ENCODE measurements at places on chromosomes 2 and 18. TPM values are rescaled to one million over a fixed set of nuclear protein-coding genes. Genes with fewer than 3 reads are reported as not detected.

Gene RHBDD1
- 23.7 TPM for total RNA-seq

Gene STARD7
- total RNA-seq = 96.1 TPM

Gene MALL
- 6.1 TPM for total RNA-seq

Gene PROKR1
- total RNA-seq = not detected

Gene MYL1
- not detected for total RNA-seq

Gene GPD2
- 19.1 TPM for total RNA-seq

GRCh38 chr2:232926431-232926939 lies 56.4 kb downstream of the SNORC start:
- DNase-seq = no peak

GRCh38 chr2:27245626-27246025 lies 17.2 kb downstream of the SLC30A3 start:
- no peak for DNase-seq

- DNase-seq = no peak
Measured at GRCh38 chr2:113212245-113213060, 38.7 kb downstream of the PSD4 start.

GRCh38 chr18:59059140-59059539 lies 80.5 kb upstream of the SEC11C start:
- DNase-seq = no peak

GRCh38 chr2:169393068-169393590 lies 30.8 kb upstream of the LRP2 start:
- no peak for DNase-seq

- DNase-seq = no peak
Measured at GRCh38 chr2:1995081-1995480, 250.8 kb upstream of the PXDN start.

DNA sequence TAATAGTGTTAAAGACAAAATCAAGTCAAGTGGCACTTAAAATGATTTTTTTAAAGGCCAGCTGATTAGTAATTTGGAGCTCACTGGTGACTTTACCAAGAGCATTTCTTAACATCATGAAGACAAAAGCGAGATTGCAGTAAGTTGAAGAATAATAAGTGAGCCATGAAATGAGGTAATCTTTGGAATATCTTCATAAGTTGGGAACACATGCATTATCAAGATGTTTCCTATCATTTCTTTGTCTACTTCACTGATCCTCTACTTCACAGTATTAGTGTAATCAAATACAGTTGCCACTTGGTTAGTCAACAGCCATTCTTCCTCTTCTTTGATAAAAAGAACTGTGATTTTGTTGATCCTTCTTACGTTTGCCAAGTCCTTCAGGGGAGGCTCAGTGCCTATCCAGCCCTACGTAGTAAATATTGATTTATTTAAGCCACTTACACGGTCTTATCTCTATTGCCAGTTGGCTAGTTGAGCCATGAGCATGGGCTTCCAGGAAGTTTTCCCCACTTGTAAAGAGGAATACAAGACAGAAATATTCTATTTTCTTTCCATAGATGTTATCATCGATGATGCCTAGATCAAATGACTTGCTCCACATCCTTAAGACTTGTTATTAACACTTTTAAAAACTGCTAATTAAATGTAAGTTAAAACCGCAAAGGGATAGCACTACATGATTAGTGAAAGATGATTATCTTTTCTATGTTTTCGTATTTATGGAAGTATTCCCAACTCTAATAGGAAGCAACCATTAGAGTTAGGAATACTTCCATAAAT lies 46.1 kb downstream of the YES1 start:
- no peak for DNase-seq

DNA sequence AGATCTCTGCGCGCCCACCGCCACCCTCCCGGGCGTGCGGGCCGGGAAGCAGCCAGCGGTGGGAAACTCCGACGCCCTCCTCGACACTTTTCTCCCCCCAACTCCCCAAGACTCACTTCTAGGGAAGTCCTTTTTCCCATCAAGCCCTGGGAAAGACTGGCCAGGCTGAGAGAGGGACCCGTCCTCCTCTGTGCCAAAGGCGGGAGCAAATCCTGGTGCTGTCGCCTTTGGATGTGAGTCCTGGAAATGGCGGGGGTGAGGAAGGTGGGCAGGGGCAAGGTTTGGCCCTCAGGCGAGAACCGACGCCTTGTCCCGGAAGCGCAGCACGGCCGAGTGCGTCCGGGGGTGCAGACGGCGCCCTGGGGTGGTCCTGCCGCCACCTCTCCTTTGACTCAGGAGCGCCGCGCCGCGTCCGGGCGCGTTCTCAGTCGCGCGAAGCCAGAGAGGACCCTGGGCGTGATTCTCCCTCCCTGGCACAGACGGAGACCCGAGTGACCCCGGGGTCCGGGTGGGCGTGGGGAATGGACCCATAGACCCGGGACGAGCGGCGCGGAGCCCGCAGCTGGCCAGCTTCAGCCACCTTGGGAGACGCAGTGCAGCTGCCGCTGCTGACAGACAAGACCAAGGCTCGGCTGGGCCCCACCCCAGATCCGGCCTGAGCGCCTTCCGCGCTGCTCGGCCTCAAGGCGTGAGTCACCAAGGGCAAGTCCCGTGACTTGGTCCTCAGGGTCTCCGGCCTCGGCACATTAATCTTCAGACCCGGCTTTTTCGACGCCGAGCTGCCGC lies 3.5 kb upstream of the LBX2 start:
- peak; percentile 58 for DNase-seq

DNA sequence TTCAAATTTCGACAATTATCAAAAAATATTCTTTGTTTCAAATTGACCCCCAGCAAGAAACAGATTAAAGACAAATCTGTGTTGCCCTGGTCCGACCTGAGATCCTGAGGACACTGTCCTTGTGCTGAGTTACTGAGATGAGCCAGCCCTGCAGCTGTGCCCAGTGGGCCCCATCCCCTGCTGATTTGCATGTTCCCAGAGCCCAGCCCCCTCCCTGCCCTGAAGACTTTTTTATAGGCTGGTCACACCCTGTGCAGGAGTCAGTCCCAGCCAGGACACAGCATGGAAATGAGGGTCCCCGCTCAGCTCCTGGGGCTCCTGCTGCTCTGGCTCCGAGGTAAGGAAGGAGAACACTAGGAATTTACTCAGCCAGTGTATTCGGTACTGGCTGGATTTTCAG lies 31.4 kb upstream of the ZNG1B start:
- DNase-seq = no peak

DNA sequence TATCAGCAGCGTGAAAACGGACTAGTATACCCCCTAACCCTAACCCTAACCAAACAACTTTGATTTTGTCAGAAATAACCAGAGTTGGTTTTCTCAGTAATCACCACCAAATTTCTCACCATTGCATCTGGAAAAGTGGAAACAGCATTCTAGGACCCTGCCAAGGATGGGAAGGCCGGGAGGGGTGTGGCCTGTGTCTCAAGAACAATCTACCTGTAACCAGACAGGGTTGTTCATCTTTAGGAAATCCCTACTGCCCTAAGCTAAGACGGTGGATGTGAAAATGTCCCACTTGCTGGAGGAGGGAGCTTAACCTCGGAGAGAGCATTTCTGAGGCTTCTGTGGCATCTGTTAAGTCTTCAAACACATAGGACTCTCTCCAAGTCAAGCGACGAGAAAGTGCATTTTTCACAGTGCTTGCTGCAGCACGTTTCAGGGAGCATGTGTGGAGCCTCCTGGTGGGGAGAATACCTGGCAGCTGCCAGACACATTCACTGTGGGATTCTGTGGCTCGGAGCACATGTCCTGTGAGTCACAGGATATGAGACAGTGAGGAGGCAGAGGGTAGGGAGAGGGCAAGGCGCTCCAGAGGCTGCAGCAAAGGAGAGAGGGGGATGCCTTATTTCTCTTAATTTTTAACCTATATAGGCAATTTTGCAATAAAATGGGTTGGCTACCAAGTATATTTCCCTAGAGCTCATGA lies 207.5 kb downstream of the SPP2 start:
- peak; percentile 99 for DNase-seq

DNA sequence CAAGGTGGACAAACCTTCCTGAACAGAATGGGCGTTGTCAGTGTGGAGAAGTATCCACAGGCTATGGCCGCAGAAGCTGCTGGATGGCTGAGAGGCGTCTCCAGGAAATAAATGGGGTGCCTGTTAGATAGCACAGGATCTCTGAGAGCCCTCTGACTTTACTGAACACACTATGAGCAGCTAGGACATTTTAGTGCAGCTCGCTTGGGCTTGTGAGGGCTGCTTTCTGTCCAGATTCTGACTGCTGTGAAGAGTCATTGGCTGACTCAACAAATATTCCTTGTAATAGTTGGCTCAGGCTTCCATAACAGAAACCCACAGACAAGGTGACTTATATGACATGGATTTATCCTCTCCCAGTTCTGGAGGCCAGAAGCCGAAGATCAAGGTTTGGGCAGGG lies 100.2 kb upstream of the SNTG2 start:
- DNase-seq = no peak

DNA sequence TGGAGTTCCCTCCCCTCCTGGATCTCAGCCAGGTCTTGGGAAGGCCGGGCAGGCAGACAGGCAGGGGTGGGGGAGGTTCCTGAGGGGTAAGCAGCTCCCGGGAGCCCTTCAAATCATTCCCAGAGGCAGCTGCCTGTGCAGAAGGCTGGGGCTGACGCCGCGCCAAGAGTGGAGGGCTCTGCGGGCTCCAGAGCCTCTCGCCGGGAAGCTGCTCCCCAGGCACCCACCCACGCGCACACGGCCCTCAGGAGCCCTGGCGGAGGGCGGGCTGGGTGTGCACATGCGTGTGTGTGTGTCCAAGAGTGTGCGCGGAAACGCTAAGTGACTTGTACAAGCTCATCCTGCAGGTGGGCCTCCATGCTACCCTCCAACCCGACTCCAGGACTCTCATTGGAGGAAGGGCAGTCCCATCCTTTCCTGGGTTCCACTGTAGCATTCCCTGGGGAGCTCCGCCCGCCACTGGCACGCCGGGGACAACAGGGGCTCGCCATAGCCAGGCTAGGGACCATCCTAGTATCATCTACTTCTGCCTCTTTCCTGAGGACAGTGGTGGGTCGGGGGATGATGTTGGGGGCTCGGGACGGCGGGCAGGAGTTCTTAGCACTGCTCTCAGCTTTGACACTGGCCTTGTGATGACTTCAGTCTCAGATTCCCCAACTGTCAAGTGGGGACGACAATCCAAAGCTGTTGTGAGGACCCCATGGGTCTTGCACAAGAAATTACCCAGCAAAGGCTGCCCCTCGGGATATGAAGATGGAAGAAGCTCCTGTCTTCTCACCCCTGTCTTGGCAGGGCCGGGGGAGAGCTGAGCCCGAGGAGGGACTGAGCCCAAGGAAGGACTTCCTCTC lies 50.3 kb downstream of the INHBB start:
- DNase-seq = no peak

GRCh38 chr2:64675860-64676259 lies 22.1 kb upstream of the SERTAD2 start:
- DNase-seq = no peak
